ENCODE measurements at places on chromosomes 4 and X.

DNA sequence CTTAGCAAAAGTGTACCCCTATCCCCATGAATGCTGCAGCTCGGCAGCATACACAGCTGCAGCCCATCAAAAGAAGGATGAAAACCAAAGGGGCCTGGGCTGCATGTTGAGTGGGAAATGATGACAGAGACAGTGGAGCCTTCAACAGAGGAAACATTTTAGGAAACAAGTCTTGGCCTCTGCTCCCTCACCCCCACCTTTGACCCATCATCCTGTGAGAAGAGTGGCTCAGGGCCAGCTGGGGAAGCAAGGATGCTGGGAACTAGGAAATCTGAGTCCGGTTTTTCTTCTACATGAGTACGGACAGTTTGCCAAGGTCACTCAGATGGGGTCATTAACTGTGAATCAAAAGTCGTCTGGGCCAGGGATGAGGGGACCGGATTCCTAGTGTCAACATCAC, 37.2 kb downstream of the IDS start:
- DNase-seq, result no peak

DNA sequence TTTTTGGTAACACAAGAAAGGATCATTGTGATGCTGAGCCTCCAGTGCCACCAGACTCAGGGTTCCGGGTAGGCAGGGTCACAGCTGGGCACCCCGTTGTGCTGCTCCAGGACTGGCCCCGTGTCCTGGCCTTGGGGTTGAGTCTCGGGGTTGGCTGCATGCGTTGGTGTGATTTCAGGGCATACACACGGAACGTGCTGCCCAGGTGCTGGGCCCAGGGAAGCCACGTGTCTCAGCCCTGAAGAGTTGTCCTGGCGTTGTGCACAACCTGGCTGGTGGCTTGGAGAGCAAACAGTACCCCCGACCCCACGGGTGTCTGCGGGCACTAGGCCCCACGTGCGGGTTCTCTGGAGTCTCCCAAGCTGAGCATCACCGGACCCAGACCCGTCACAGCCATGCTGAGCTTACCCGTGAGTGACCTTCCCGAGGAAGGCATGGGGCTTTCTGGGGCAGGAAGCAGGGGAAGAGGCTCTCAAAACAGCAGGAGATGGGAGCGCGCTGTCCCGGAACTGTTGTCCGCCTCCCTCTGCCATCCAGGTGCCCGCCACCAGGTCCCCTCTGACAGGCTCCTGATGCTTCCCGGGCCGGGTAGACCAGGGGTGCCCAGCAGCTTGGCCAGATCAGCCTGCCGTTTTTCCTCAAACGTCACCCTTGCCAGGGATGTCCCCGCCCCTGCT, 66.1 kb upstream of the ENPP6 start:
- DNase-seq, result no peak

DNA sequence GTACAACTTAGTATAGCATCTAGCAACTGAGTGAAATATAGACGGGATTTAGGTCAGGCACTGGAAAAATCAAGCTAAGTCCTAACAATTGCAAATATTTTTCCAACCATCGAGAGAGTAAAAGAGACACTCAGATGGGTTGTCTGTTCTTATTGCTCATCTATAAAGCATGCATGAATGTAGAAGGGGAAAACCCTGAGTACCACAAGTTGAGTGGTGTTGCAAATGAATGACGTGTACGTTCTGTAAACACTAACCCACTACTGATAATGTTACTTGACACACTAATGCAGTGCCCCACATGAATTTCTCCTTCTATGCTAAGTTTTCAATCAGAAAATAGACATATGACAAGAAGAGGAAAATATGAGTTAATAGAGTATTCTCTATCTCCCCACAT, 211.2 kb downstream of the COX18 start:
- no peak for DNase-seq

DNA sequence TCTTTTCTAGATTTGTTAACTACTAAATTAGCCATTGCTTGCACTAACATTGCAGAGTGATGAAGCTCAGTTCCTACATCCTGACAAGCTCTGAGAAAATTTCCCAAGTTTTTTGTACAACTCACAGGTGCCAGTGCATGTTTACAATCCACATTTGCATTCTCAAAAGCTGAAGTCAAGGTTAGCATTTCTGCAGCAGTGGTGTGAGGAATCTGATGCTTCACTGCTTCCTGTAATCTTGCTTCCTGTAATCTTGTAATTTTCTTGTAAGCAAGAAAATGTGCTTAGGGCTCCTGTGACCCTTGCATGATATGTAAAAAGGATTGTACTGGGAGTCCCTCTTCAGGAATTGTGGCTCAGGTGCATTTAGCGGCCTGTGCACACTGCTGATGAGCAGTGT, 207.4 kb upstream of the CXCL13 start:
- no peak for DNase-seq

DNA sequence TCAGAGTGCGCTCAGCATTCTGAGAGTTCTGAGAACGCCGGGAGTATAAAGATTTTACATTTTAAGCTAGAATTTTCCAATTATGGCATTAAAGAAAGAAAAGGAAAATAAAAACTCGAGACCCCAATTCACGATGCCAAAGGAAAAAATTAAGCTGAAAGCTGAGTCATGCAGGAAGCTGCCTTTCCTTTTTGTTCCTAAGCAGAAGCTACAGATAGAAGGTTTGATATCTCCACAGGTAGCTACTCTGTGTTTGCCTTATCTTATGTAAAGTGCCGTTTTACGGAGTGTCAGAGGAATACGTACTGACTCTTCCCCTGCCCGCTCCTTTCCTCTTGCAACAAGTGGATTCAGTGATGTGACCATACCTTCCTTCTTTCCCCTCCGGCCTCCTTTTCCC, 10.8 kb upstream of the SORBS2 start:
- DNase-seq, result no peak

GRCh38 chr4:156411531-156411930, 457.9 kb upstream of the CTSO start:
- DNase-seq, result no peak

DNA sequence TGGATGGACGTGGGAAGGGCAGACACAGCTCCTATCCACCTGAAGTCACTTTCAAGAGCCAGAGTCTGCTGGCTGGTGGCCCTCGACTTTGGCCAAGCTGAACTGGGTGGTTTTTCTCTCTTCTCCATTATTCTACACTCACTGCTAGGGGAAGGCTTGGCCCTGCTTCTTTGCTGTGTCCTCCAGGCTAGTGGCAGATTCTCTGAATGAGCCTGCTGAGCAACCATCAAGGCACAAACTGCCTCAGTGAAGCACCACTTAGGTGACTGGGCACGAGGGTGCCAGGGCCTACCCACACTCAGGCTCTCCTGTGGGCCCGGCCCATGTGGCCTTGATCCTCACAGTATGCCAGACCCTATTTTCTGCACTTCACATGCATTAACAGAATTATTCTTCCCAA, 92.0 kb downstream of the PJA1 start:
- no peak for DNase-seq
